Renal pelvis (tissue), 12 donors: ENCODE measurements at places on chromosomes 7 and 10.
A peak's percentile ranks its signal among the peaks of the same experiment; 100 is the strongest.

GRCh38 chr7:45073031-45073785 lies 15.6 kb downstream of the NACAD start:
- no peak for DNase-seq

GRCh38 chr7:100157334-100158228 lies 942 bp downstream of the TRAPPC14 start:
- no peak for DNase-seq

DNA sequence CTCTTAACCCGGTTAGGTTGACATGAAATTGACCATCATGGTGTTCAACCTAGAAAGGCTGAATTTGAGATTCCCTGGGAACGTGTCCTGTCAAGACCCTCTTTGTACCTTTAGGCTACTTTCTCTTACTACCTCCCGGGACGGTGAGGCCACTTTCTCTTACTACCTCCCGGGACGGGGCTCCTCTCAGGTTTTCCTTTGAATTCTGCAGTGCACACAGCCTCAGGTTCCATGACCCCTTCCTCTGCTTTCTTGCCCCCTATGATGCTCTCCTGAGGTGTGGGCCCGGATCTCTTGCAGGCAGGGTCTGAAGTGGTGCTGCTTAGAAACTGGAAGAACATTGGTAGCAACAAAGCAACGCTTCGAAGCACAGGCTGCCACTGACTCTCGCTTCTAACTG lies 155.3 kb downstream of the CAMK1D start:
- no peak for DNase-seq

DNA sequence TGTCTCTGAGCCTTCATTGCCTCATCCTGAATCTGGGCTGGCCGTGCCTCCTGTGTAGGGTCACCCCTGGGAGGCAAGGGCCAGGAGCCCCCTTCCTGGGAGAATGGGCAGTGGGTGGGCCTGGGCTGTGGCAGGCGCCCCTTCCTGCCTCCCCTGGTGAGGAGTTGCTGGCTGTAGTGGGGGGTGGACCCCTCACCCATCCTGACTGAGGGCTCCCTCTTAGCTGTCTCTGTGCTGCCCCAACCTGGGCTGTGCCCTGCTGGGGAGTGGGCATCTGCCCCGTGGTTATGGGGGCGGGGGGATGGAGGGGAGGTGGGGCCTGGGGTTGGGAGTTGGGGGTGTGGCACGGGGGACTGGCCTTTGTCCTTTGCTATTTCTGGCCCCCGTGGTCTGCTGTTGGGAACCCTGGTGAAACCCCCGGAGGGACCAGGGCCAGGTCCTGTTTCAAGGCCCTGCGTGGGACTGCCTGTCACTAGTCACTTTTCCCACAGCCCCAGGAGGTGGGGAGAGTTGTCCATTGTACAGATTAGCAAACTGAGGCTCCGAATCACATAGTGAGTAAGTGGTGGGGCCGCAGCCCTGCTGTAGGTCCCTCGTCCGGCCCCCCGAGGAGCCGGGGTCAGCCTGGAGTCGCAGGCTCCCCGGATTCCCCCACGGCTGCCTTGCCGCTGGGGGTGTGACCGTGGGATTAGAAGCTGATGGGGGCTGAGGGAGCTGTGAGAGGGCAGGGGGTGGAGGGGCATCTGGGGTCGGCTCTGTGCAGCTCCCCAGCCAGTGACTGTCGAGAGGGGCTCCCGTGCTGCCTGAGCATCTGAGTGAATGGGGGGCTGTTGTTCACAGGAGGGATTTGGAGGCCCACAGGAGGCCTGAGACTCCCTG lies 2.7 kb downstream of the TTYH3 start:
- no peak for DNase-seq

DNA sequence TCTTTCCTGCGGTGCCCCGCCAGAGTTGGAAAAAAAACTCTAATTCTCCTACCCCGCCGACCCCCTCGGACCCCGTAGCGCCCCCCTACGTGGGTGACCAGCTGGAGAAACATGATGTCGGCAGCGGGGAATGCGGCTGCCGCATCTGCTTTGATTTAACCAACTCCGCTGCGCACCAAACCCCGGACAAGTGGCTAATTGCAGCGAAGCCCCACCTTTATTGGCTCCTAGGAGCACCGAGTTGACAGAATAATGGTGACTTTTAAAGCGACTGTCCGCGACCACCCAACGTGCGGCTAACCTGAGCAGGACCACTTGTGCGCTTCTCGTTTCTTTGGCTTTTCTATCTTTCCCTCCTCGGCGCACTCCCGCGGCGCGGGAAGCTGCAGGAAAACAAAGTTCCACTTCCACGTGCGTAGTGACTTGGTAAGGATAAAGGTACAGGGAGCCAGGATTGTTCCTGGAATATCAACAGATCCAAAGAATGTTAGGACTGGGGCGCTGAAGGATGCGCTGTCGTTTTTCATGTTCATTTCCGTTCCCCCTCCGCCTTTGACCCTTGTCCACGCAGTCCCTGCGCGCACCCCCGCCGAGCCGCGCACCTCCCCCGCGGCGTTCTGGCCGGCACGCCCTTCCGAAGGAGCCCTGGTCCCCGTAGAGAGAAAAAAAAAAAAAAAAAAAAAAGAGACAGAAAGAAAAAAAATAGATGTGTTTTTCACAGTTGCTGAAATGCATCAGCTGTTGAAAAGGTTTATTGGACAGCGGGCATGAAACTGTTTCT lies 1.4 kb downstream of the WNT16 start:
- peak; percentile 8 for DNase-seq

DNA sequence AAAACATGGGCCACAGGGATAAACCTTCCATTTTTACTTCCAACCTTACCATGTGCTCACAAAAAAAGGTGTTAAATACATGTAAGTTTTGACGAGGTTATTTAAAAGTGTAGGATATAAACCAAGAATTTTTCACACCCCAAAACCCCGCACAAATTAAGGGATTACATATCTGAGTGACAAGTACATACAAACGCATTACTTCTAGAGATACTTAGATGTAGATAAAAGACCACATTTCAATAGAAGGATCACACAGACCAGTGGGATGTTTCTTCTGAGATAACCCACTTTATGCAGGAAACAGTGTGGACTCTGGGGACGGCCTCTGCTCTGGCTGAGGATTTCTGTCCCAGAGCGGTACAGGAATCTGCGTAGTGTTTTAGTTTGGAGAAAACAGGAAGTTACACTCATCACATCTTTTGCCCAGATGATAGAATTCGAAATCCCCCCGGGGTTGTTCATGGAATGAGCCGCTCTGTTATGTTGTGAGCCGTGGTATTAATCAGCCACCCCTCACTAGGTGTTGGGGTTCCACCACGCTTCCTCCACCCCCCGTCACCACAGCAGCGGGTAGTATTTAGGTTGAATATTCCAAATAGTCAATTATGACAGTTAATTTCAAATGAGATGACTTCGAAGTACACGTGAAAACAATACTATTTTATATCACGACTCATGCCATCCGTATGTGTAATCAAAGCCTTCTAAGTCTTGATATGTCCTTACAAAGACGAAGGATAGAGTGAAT lies 1.3 kb upstream of the CUL1 start:
- DNase-seq, result no peak

GRCh38 chr10:9965341-9965740 lies 1052.3 kb upstream of the CELF2 start:
- no peak for DNase-seq
